ENCODE measurements at places on chromosomes 7 and 10.

DNA sequence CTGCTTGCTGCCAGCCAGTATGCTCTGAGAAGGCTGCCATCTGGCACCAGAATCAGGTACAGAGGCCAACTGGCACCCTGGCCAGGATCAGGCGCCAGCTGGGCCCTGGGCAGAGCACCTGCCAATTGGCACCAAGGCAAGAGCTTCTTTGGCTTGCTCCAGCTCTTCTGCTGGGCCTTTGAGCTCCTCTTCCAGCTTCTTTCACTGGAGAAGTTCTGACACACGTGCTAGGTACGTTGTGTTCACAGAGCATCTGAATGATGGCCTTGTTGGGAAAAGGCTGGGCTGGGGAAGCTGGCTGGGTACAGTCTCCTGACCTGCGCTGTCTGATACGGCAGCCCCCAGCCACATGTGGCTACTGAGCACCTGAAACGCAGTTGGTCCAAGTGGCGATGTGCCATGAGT lies 31.7 kb upstream of the OPALIN start:
- peak; percentile 73 for DNase-seq

DNA sequence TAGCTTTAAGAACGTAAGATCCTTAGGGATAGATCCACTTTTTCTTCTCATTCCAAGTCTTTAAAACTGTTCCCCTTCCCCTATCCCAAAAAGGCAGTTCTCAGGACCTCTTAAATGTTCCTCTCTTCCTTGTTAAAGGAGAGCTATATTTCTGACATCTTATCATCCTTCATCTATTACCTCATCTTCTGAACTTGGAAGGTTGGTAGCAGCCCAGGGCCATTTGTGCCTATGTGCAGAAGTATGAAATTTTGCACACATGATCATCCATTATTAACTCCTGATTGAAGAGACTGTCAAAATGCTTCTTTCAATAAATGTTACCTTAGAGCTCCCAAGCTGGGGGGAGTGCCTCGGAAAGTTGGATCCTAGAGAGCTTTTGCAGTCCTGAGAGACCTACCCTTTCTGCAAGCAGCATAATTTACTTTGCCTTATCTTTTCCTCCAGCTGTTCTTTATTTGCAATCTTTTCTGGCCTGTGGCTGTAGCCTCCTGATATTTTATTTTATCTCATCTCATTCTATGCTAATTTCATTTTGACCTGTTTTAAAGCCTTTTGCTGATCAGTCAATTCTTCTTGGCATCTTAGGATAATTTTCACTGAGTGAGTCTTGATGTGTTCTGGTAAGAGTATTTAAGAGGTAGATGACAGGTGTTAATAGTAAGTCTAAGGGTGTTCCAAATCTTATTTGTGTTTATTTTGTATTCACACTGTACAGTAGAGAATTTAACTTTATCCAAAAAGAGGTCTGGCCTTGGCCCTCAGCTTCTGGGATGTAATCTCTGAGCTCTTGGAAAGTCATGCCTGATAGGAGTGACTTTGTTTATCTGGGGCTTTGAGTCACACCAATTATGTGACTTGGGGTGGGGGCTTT lies 135.0 kb upstream of the PDLIM1 start:
- no peak for DNase-seq

GRCh38 chr7:120431016-120431415 lies 158.0 kb downstream of the KCND2 start:
- DNase-seq: no peak

GRCh38 chr10:33612551-33612950 lies 278.1 kb upstream of the NRP1 start:
- DNase-seq: no peak

DNA sequence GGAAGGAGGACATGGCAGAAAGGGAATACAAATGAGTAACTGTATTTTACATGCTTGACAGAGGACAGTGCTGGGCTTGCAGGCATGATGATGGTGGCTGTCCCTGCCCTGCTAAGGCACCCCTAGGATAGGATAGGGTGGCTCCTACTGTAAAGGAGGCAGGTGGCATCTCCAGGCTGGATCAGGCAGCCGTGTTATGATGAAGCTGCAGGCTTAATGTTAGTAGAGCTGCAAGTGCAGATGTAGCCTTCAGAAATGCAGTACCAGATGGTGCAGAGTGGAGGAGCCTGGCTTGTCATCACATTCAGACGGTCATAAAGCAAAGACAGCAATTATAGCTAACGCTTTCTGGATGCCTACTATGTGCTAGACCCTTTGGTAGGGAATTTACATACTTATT lies 287.9 kb upstream of the PODXL start:
- DNase-seq: peak; percentile 85

GRCh38 chr7:42926204-42926603 lies 5.8 kb downstream of the PSMA2 start:
- no peak for DNase-seq

DNA sequence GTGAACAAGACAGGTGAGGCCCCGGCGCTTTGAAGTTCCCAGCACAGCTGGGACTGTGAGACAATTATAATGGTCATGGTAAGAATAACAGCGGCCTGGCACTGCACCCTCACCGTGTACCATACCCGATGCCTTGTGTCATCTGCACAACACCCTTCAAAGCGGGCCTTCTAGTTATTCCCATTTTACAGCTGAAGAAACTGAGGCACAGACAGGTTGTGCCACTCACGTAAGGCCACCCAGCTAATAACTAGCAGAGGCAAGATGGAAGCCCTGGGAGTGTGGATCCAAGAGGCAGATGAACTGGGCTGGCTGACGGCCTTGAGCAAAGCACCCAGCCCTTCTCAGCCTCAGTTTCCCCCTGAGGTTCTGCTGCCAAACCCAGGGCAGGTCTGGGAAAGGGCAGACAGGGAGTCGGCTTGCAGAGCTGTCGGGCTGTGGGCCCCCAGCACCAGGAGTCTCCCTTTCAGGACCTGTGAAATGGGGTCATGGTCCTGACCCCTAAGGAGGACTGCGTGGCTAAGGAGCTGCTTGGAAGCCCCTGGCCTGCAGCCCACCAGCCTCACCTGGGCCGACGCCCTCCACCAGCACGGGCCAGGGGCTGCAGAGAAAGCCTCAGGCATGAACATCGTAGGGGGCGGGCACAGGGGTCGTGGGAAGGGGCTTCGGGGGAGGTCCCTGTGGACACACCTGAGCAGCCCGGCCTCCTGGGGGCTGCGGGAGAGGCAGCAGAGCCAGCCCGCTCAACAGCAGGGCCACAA lies 15.3 kb upstream of the LFNG start:
- no peak for DNase-seq

- no peak for DNase-seq
Measured at GRCh38 chr7:19107081-19107355, 10.4 kb downstream of the TWIST1 start.

DNA sequence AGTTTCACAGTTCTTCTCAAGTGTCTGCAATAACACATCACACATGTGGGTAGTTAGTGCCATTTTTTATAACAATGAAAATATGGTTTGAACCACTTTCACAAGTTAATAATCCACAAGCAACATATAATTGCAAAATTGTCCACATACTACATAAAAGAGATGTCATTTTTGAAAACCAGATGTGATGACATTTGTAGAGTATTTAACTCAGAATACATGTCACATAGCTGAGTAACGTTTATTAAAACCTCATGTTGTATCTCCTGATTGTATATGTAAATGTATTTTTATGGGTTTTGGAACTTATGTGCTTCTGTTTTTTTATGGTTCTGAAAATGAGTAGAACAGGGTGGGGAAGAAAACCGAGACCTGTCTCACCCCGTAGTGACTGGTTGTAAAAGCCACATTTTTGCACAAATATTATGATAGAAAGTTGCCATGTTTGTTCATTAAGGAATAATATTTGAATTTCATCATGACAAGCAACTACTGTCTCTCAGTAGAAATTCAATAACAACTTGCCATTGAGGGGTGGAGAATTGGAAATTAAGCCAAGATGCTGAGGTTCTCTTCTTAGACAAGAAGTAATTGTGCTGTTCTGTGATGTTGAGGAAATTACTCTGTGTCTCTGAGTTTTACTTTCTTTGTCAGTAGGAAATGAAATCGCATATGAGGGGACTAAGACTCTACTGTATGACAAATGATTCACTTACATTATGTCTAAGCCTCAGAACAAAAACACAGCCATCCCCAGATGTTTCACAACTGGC lies 29.2 kb upstream of the EGFR start:
- DNase-seq: no peak

DNA sequence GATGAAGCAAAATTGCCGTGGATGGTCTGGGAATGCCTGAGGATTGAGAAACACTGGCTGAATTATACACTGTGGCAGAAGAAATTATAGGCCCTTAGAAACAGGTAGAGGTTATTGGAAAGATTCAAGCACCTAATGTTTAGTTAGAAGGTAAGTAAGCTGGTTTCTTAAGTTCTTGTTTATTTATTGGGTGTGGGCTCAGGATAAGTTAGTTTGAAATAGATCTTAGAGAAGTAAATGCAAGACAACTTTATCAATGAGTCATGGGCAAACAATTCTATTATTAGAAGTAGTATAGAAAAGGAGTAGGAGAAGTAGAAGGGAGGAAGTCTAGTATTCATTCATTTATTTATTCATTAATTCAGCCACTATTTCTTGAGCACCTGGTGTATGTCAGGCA lies 96.5 kb downstream of the KAT6B start:
- DNase-seq: no peak

- DNase-seq: no peak
Measured at GRCh38 chr10:110492069-110492822, 5.5 kb upstream of the DUSP5 start.

DNA sequence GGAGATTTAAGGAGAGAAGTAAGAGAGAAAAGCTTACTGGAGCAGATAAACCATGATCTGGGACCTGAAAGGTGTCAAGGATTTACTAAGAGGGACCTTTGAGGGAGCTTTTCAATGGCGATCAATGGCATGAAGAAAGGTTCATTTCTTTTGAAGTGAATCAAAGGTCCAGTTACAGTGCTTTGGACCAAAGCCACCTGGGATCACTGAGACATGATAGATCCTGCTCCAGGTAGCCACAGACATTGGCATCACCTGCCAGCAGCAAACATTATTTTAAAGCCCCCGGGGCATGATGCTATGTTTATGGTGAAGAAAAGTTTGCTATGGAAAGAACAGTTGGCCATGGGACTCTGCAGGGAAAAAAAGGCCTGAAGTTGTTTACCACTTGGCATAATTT lies 109.4 kb downstream of the SLC25A13 start:
- no peak for DNase-seq

DNA sequence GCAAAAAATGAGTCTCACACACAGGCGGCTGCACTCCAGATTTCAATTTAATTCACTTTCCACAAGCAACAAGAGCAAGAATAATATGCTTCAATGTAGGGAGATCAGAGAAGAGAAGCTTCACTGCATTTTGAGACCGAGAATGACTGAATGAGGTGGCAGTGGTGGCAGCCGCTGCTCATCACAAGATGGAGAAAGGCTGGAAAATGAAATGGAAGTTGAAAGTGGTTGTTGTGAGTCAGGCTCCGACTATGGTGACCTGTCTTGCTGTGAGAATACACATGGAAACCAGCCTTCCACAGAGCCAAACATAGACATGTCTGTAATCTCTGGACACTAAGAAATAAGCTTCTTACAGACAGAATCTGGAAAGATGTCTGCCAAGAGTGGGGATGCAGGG lies 499.6 kb upstream of the LRRN3 start:
- no peak for DNase-seq

GRCh38 chr7:114405427-114405826 lies 9.2 kb upstream of the FOXP2 start:
- DNase-seq: peak; percentile 53

- no peak for DNase-seq
Measured at GRCh38 chr10:47370878-47371277, 13.2 kb downstream of the ZNF488 start.

DNA sequence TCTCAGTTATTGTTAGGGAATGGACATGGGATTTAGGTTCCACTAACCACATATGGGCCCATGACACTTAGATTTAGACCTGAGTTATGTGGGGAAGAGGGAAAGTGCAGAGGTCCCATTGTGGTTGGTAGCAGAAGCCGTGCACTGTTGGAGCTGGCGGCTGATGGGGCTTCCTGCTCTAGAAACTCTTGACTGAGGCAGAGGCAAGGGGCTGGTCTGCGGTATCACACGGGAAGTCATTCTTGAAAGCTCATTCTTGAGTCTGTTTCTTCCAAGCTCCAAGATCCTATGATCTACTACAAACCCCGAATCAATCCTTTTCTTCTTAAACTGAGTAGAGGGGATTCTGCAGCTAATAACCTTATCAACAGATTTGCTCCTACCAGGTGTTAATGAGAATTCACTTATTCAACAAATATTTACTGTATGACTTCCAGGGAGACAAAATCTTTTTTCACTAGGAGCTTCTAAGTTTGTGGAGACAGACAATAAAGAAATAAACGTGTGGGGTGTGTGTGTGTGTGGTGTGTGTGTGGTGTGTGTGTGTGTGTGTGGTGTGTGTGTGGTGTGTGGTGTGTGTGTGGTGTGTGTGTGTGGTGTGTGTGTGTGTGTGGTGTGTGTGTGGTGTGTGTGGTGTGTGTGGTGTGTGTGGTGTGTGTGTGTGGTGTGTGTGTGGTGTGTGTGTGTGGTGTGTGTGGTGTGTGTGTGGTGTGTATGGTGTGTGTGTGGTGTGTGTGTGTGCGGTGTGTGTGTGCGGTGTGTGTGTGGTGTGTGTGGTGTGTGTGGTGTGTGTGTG lies 57.1 kb downstream of the AOC1 start:
- DNase-seq: no peak

DNA sequence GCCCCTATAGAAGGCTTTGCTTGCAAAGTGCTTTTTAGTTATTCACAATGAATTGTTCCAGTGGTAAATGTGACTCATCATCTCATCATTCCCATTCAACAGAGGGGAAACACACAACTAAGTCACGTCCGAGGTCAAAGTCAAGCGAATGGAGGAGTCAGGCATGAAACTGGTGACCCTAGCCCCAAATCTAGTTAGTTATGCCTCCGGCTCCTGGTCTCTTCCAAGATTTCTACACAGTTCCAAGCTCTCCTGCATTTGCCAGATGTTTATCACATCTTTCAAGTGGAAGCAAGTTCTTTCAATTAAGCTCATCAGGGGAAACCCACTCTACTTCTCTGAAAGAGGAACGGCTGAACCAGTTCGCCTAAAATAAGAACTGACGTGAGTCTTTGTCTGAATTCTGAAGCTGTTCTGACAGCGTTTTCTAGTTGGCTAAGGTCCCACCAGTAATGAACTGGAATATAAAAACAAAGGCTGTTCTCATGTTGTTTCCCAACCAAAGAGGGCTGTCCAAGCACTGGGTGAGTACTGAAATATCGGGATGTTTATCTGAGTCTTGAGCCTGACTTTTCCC lies 140.9 kb upstream of the NRBF2 start:
- no peak for DNase-seq

GRCh38 chr7:67990003-67990402 lies 993.4 kb downstream of the TYW1 start:
- DNase-seq: no peak

DNA sequence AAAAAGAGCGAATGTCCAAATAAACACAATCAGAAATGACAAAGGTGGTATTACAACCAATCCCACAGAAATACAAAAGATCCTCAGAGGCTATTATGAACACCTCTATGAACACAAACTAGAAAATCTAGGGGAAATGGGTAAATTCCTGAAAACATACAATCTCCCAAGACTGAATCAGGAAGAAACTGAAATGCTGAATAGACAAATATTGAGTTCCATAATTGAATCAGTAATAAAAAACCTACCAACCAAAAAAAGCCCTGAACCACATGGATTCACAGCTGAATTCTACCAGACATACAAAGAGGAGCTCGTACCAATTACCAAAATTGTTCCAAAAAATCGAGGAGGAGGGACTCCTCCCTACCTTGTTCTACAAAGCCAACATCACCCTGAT lies 56.1 kb upstream of the ZNF800 start:
- DNase-seq: no peak

Measured in DMS 273 treated with DMSO at 0.1 percent for 48 hours (cell line).